ENCODE measurements at places on chromosomes 5 and 9.
A peak's percentile ranks its signal among the peaks of the same experiment; 100 is the strongest.

DNA sequence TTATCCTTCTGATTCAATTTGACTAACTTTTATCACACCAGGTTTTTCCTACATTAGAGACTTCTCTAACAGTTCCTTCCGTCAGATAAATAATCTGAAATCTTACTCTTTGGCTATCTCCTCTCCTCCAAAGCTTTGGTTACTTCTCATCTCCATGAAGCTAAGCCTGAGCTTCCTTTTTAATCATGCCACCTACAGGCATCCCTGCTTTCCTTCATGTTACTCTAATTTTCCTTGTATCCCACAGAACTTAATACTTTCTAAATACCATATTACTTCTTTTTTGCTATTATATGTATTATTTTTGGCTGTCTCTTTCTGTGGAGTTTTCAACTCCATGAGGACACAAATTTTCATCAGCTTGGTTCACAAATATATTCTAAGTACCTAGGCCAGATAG lies 49.7 kb downstream of the C9 start:
- DNase-seq, result no peak

- DNase-seq, result no peak
These were observed 256.1 kb upstream of the SMARCA2 start for GRCh38 chr9:1759009-1759408.

- no peak for DNase-seq
These were observed 51.3 kb downstream of the PCSK5 start for GRCh38 chr9:75941577-75942311.

- peak; percentile 67 for DNase-seq
These were observed 20.7 kb downstream of the CWC27 start for GRCh38 chr5:64789457-64789856.

- DNase-seq, result no peak
These were observed 384.2 kb downstream of the DTWD2 start for GRCh38 chr5:118604106-118604505.

DNA sequence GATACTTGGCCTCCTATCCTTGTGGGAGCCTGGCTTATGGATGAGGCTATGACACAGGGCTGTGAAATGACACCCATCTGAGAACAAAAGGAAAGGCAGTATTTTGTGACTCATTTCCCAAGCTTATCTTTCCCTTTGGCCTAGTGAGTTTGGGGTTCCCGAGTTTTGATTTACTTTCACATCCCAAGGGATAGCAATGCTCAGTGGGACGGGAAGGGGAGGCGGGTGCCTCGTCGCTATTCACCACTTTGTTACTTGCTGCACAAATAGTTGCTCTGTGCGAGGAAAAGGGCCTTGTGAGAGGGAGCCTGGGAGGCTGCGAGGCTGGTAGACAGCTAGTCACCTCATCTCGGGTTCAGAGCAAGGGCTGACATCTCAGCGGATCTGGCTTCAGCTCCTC lies 59.1 kb upstream of the ENTREP1 start:
- no peak for DNase-seq

GRCh38 chr9:13269589-13270452 lies 9.7 kb downstream of the MPDZ start:
- DNase-seq, result no peak

DNA sequence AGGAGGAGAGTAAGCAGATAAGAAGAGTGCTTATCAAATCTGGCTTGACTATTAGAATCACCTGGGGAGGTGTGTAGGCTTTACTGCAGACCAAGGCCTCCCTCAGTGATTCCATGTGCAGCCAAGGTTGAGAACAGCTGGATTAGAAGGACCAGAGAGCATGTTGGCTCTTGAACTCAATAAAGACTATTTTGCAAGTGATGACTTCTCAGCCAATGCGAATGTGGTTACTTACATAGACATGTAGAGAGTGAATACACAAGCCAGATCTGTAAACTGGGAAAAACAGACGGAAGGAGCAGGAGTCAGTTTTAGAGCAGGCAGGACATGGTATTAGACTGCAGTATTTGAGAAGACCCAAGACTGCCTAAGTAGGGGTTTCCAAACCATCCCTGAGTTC lies 48.5 kb downstream of the MAMDC2 start:
- no peak for DNase-seq

- peak; percentile 63 for DNase-seq
These were observed 616.4 kb upstream of the NUDT12 start for GRCh38 chr5:104178829-104179456.

GRCh38 chr9:7892975-7893374 lies 93.4 kb upstream of the DMAC1 start:
- no peak for DNase-seq

GRCh38 chr9:96242811-96243210 lies 59.2 kb downstream of the HSD17B3 start:
- peak; percentile 11 for DNase-seq

- no peak for DNase-seq
These were observed 10.3 kb downstream of the TRMO start for GRCh38 chr9:97911970-97912369.

DNA sequence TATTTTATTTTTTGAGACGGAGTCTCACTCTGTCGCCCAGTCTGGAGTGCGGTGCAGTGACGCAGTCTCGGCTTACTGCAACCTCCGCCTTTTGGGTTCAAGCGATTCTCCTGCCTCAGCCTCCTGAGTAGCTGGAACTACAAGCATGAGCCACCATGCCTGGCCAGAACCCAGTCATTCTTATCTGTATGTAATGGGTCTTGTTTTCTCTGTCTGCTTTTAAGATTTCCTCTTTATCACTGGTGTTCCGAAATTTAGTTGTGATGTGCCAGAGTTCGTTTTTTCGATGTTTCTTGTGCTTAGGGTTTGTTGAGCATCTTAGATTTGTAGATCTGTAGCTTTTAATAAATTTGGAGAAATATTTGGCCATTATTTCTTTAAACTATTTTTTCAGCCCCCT lies 19.2 kb downstream of the SLC25A25 start:
- no peak for DNase-seq

GRCh38 chr9:73093016-73093739 lies 58.5 kb upstream of the ANXA1 start:
- DNase-seq, result no peak

GRCh38 chr5:10746711-10747110 lies 14.3 kb downstream of the DAP start:
- no peak for DNase-seq

GRCh38 chr5:149345892-149346222 lies 558 bp downstream of the GRPEL2 start:
- DNase-seq, result peak; percentile 61

DNA sequence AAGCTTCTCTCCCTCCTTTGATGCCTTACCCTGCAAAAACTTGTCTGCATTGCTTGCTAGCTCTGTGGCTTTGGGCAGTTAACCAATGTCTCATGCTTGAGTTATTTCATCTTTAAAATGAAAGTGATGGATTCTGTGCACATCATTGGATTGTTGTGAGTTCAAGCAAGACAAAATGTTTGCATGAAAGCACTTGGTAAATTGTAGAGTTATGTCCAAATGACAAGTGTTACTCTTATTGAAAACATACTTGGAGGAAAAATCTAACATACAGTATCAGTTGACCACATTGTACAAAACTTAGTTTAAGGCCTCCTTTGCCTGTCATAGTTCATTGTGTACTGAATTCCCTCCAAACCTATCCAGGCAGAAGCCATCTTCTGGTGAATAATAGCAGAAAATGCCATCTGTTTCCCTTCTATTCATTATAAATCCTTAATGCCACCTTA lies 30.0 kb downstream of the TGFBR1 start:
- peak; percentile 41 for DNase-seq

GRCh38 chr5:133393776-133394476 lies 218.4 kb downstream of the FSTL4 start:
- DNase-seq, result no peak

- DNase-seq, result peak; percentile 28
These were observed 15.9 kb downstream of the MAN2A1 start for GRCh38 chr5:109705596-109705995.

GRCh38 chr9:93188426-93189368 lies 4.8 kb downstream of the WNK2 start:
- DNase-seq, result no peak

DNA sequence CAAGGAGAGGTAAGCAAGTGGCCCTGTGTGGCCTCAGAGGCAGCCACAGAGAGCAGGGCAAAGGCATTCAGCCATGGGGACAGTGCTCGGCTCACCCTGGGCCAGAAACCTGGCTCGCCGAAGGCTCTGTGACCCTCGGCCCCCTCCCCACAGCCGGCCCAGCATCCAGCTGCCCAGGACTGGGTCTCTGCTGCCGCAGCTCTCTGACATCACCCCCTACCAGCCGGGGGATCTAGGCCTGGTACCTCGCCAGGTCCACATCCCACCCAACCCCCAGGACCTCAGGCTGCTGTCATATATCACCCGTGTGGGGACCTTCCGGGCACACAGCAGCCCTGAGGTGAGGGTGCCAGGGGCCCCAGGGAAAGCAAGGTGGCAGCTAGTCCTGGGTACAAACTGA lies 2.6 kb downstream of the PTRH1 start:
- DNase-seq, result no peak

DNA sequence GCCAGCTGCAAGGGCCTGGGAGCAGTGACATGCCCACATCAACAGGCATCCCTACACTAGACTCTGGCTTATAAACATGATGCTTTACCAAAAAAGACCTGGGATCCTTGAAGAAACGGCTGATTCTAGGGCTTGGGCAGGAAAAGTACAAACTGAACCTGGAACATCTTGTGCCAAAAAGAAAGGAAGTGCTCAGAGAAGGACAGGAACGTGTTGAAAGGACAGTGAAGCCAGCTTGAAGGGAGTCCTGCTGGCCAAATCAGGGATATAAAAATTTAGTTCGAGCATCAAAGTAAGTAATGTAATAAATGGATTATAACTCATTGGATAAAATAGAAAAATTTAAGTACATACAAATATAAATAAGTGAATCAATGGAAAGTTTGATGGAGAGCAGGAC lies 58.1 kb downstream of the ALDH7A1 start:
- no peak for DNase-seq
